PC-9 (cell line): ENCODE measurements at places on chromosomes 6 and 20. TPM values are rescaled to one million over a fixed set of nuclear protein-coding genes. Genes with fewer than 3 reads are reported as not detected.

The GABRR2 gene
- 0.52 TPM in 1 of 2 replicates, not detected in the other for total RNA-seq

The VWA7 gene
- total RNA-seq, result 6.0 and 9.6 TPM in 2 replicates

The ATAT1 gene
- total RNA-seq, result 15.1 and 29.4 TPM in 2 replicates

The ADTRP gene
- 4.1 and 7.9 TPM in 2 replicates for total RNA-seq

The REM1 gene
- total RNA-seq, result not detected in 2 replicates

The SYCP2L gene
- total RNA-seq, result 12.6 and 15.7 TPM in 2 replicates

DNA sequence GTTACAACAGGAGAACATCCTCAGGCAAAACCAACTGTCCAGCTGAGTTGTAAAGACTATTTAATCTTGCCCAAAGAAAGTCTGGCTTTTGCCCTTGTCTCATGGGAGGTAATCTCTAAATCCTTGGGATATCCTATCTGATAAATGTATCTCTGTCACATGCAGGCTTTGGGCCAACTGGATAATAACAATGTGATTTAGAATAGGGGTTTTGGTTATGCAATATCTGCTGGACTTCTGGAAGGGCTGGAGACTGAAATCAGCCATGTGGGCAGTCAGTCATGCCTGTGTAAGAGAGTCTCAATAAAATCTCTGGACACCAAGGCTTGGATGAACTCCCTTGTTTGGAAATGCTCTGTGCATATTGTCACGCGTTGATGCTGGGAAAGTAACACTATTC lies 56.3 kb upstream of the PRL start:
- no peak overlapping the region for H3K4me3 ChIP-seq
- no peaks in the 10 kb centered on the region for H3K4me1 ChIP-seq

DNA sequence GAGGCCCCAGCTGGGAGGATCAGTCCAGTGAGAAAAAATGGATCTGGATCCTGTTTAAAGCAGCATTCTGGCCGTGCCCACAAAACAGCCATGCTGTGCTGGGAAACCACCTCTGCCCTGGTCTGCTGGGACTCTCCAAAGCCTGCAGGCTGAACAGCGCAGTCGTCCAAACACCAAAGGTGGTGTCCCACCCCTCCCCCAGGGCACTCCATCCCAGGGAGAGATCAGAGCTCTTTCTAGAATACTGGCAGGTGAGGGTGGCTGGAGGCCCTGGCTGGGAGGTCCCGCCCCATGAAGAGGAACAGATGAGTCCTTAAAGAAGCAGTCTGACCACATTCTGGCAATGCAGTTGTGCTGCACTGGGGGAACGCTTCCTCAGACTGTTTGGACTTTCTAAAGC lies 84.6 kb downstream of the MRAP2 start:
- no peak for DNase-seq
- H3K4me1 ChIP-seq, result no peaks in the 10 kb centered on the region
- H3K4me3 ChIP-seq, result no peak overlapping the region
- no peaks in the 10 kb centered on the region for H3K36me3 ChIP-seq

GRCh38 chr6:133502441-133503335 lies 261.5 kb downstream of the EYA4 start:
- no peaks in the 10 kb centered on the region for H3K36me3 ChIP-seq
- H3K4me3 ChIP-seq, result no peak overlapping the region
- H3K27ac ChIP-seq, result no peak overlapping the region

- H3K27me3 ChIP-seq, result no peaks in the 10 kb centered on the region
- no peaks in the 10 kb centered on the region for H3K4me1 ChIP-seq
- DNase-seq, result no peak
Observed at GRCh38 chr6:55052846-55053245, 121.5 kb upstream of the HCRTR2 start.

GRCh38 chr6:151096691-151097606 lies 142.8 kb upstream of the AKAP12 start:
- H3K27me3 ChIP-seq, result no peaks in the 10 kb centered on the region
- no peak overlapping the region for H3K4me3 ChIP-seq
- peaks cover 31% of the 10 kb centered on the region for H3K36me3 ChIP-seq
- peaks cover 18% of the 10 kb centered on the region for H3K4me1 ChIP-seq

DNA sequence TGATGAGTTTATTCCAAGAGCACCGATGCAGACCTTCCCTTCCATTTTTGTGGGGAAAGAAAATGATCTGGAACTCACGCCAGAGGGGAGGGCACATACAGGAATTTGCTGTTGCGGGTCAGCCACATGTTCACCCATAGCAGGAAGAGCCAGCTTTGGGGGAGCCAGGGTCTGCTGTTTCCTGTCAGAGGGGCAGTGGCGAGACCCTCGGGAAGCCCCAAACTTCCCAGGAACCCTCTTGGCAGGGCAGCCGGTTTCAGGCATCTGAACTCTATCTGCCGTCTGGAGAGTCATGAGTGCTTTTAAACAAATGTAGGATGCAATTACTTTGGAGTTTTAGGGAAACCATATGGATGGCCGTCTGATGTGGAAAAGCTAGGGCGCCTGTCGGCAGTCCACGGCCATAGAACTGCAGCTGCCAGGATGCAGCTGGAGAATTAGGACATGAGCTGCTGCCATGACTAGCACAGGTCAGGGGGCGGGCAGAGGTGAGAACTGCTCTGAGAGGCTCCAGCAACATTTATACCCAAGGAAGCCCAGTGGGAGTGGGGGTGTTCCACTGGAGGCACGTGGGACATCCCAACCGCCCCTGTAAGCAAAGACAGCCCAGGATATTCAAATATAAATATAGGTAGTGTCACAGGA lies 14.8 kb upstream of the SERPINB9 start:
- no peaks in the 10 kb centered on the region for H3K27me3 ChIP-seq
- no peak overlapping the region for H3K27ac ChIP-seq
- H3K4me1 ChIP-seq, result no peaks in the 10 kb centered on the region
- no peaks in the 10 kb centered on the region for H3K36me3 ChIP-seq
- DNase-seq, result no peak

DNA sequence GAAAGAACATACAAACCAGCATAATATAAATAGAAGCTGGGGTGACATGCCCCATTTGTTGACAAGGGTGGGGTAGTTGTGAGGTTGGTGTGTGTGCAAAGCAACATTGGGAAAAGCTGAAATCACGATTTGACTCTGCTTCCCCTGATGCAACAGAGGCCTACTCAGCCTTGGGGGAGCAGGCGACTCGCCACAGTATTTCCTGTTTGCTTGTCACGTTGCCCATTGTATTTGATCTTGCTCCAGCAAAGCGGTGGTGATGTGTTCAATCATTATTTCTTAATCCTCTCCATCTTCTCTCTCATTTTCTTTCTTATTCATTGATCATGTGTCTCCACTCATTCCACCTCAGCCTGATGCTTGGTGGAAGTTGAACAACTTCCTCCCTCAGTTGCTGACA lies 165.8 kb upstream of the CITED2 start:
- H3K36me3 ChIP-seq, result no peaks in the 10 kb centered on the region
- no peak overlapping the region for H3K4me3 ChIP-seq
- H3K27ac ChIP-seq, result peak overlapping the region; percentile 45
- peaks cover 13% of the 10 kb centered on the region for H3K4me1 ChIP-seq
- DNase-seq, result no peak
- no peaks in the 10 kb centered on the region for H3K27me3 ChIP-seq

GRCh38 chr6:109713097-109713496 lies 22.0 kb downstream of the FIG4 start:
- no peaks in the 10 kb centered on the region for H3K4me1 ChIP-seq
- DNase-seq, result no peak
- peaks cover 6% of the 10 kb centered on the region; the same call in 1 of the 2 replicates for H3K36me3 ChIP-seq
- H3K27ac ChIP-seq, result no peak overlapping the region

GRCh38 chr6:13239530-13240455 lies 88.5 kb downstream of the TBC1D7 start:
- no peak overlapping the region for H3K4me3 ChIP-seq
- DNase-seq, result no peak
- H3K36me3 ChIP-seq, result no peaks in the 10 kb centered on the region
- H3K27me3 ChIP-seq, result peaks cover 71% of the 10 kb centered on the region
- H3K27ac ChIP-seq, result no peak overlapping the region
- H3K4me1 ChIP-seq, result no peaks in the 10 kb centered on the region

GRCh38 chr20:41308290-41308711 lies 9.2 kb downstream of the ZHX3 start:
- peak; percentile 10 for DNase-seq
- peak overlapping the region; percentile 35 for H3K27ac ChIP-seq
- no peaks in the 10 kb centered on the region for H3K27me3 ChIP-seq
- H3K4me1 ChIP-seq, result peaks cover 20% of the 10 kb centered on the region
- H3K36me3 ChIP-seq, result no peaks in the 10 kb centered on the region

DNA sequence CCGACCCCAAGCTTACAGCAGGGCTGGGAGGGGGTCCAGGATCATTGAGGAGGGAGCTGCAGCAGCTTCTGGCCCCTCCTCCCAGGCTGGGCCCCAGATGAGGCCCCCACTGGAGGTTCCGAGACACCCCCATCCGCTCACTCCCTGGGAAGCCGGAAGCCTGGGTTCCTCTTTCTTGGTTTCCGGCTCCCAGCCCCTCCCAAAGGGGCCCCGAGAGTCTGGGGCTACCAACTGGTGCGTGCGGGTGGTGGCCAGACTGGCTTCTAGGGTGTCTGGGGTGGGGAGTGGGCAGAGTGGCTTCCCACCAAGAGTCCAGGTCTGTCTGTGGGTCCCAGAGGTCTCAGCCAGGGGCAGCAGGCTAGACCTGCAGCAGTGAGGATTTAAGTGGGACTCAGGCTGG lies 2.2 kb downstream of the RGS19 start:
- H3K36me3 ChIP-seq, result no peaks in the 10 kb centered on the region
- peaks cover 14% of the 10 kb centered on the region for H3K4me1 ChIP-seq
- no peak for DNase-seq
- no peak overlapping the region for H3K4me3 ChIP-seq
- H3K27me3 ChIP-seq, result peaks cover 4% of the 10 kb centered on the region; the same call in 1 of the 2 replicates

DNA sequence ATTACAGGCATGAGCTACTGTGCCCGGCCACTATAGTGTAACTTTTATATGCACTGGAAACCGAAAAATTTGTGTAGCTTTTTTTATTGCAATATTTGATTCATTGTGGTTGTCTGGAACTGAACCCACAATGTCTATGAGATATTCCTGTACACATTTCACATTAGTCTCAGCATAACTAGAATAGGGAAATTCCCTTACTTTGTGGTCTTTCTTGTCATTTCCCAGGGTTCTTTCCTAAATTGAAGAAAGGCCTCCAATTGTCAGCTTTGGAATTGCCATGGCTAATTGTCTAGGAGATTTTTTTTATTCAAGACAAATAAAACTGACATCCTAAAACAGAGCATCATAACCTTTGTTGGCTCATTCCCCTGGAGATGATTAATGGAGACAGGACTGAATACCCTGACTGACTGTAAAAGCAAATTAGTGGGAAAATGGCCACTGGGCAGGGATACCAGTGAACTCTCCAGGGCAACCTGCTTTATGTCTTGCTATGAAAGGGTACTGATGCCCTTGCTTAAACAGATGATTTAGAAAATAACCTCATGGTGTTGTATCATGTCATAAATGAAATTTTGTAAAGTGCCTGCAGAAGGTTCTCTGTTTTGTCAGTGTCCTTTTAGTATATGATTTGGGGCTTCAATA lies 576.9 kb downstream of the RFPL4B start:
- H3K4me1 ChIP-seq, result no peaks in the 10 kb centered on the region
- no peak overlapping the region for H3K4me3 ChIP-seq
- H3K36me3 ChIP-seq, result 0 out of 2 replicates have a peak, but pooled peaks cover 5% of the 10 kb centered on the region

GRCh38 chr20:10686356-10687133 lies 12.7 kb upstream of the JAG1 start:
- H3K27ac ChIP-seq, result no peak overlapping the region
- H3K36me3 ChIP-seq, result no peaks in the 10 kb centered on the region
- no peak overlapping the region for H3K4me3 ChIP-seq
- H3K27me3 ChIP-seq, result no peaks in the 10 kb centered on the region
- no peaks in the 10 kb centered on the region for H3K4me1 ChIP-seq

GRCh38 chr20:52496191-52496590 lies 304.6 kb upstream of the ZFP64 start:
- H3K4me1 ChIP-seq, result no peaks in the 10 kb centered on the region
- H3K27ac ChIP-seq, result no peak overlapping the region
- H3K36me3 ChIP-seq, result no peaks in the 10 kb centered on the region
- H3K4me3 ChIP-seq, result no peak overlapping the region
- no peaks in the 10 kb centered on the region for H3K27me3 ChIP-seq
- no peak for DNase-seq

DNA sequence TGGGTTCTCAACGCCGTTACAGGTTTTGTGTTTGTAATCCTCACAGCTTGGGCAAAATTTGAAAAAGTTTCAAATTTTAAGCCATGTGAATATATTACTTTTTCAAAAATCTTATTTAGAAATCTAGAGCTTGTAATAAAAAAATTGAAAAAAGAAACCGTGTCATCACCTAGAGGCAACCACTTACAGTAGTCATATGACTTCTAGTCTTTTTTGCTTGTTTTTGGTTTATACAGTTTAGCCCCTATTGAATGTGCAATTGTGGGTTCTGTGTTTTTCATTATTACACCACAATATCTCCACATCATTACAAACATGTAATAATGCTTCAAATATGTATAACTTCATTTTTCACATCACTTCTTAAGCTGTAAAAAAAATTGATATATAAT lies 888 bp downstream of the DYNLRB1 start:
- no peak for DNase-seq
- H3K27ac ChIP-seq, result peak overlapping the region; percentile 69
- peak overlapping the region; percentile 95 for H3K4me3 ChIP-seq
- no peaks in the 10 kb centered on the region for H3K27me3 ChIP-seq
- peaks cover 4% of the 10 kb centered on the region; the same call in 1 of the 2 replicates for H3K36me3 ChIP-seq

GRCh38 chr20:57135875-57136274 lies 130.6 kb downstream of the BMP7 start:
- H3K27ac ChIP-seq, result no peak overlapping the region
- no peaks in the 10 kb centered on the region for H3K4me1 ChIP-seq
- no peak overlapping the region for H3K4me3 ChIP-seq
- peaks cover 66% of the 10 kb centered on the region for H3K27me3 ChIP-seq
- no peaks in the 10 kb centered on the region for H3K36me3 ChIP-seq
- DNase-seq, result no peak

- H3K27me3 ChIP-seq, result no peaks in the 10 kb centered on the region
- peaks cover 11% of the 10 kb centered on the region for H3K4me1 ChIP-seq
- H3K4me3 ChIP-seq, result no peak overlapping the region
- H3K36me3 ChIP-seq, result no peaks in the 10 kb centered on the region
- H3K27ac ChIP-seq, result no peak overlapping the region
- DNase-seq, result peak; percentile 11
Observed at GRCh38 chr20:5835321-5835821, 85.2 kb downstream of the SHLD1 start.

DNA sequence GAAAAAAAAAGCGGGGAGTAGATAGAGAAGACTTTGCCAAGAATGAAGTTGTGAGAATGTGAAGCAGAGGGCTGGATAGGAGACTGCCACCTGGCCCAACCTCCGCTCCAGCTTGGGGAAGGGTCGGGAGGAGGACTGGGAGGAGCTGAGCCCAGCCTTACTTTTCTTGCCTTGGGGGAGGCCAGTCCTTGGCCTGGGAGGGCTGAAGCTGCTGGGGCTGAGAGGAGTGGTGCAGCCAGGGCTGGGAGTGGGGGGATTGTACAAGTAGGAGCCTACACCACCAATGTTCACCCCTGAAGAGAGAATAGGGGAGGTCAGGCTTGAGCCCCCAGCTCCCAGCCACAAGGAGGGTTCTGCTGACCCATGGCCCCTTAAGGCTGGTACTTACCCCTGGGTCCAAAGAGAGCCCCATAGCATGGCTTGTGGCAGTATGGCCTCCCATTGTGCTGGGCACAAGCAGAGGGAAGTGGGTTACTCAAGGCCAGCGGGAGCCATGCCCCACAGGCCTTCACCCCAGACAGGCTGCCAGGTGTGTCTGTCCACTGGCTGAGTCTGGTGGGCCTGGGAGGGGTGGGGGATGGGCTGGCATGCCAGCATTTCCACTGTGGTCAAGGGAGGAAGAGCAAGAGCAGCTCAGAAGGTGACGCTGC lies 1.1 kb downstream of the CRIP3 start:
- H3K4me1 ChIP-seq, result peaks cover 15% of the 10 kb centered on the region
- H3K4me3 ChIP-seq, result no peak overlapping the region
- H3K27me3 ChIP-seq, result no peaks in the 10 kb centered on the region
